ENCODE measurements at places on chromosomes 2 and 18. TPM values are rescaled to one million over a fixed set of nuclear protein-coding genes. Genes with fewer than 3 reads are reported as not detected.

SAG gene
- total RNA-seq: not detected

UPP2 gene
- not detected for total RNA-seq

FBXO41 gene
- total RNA-seq: 4.4 TPM

GPAT2 gene
- not detected for total RNA-seq

OBSL1 gene
- 15.2 TPM for total RNA-seq

CYP27A1 gene
- total RNA-seq: 0.18 TPM

VPS54 gene
- total RNA-seq: 16.7 TPM

RAB6C gene
- not detected for total RNA-seq

SUPT7L gene
- total RNA-seq: 32.4 TPM

SERPINB2 gene
- total RNA-seq: 0.11 TPM

CLHC1 gene
- 1.0 TPM for total RNA-seq

MOCOS gene
- 2.7 TPM for total RNA-seq

CTAGE1 gene
- not detected for total RNA-seq

MYOM1 gene
- 0.13 TPM for total RNA-seq

GYPC gene
- not detected for total RNA-seq

FER1L5 gene
- not detected for total RNA-seq

MFSD2B gene
- total RNA-seq: 0.68 TPM

REG3A gene
- total RNA-seq: not detected

CFAP53 gene
- total RNA-seq: 0.29 TPM

ARHGAP25 gene
- 0.29 TPM for total RNA-seq

DSEL gene
- 0.53 TPM for total RNA-seq

NEU2 gene
- not detected for total RNA-seq

PDE1A gene
- 0.17 TPM for total RNA-seq

TMEM198 gene
- total RNA-seq: 0.80 TPM

PLEKHH2 gene
- total RNA-seq: 3.1 TPM

TTC39C gene
- 20.3 TPM for total RNA-seq

GAL3ST2 gene
- total RNA-seq: 0.15 TPM

MAP3K20 gene
- total RNA-seq: 36.2 TPM

FHOD3 gene
- 2.6 TPM for total RNA-seq

IL18RAP gene
- not detected for total RNA-seq

CCL20 gene
- 3.9 TPM for total RNA-seq

CFC1 gene
- total RNA-seq: not detected

CYP27C1 gene
- total RNA-seq: 4.3 TPM
